ENCODE measurements at places on chromosomes 13 and 19.
A peak's percentile ranks its signal among the peaks of the same experiment; 100 is the strongest.

DNA sequence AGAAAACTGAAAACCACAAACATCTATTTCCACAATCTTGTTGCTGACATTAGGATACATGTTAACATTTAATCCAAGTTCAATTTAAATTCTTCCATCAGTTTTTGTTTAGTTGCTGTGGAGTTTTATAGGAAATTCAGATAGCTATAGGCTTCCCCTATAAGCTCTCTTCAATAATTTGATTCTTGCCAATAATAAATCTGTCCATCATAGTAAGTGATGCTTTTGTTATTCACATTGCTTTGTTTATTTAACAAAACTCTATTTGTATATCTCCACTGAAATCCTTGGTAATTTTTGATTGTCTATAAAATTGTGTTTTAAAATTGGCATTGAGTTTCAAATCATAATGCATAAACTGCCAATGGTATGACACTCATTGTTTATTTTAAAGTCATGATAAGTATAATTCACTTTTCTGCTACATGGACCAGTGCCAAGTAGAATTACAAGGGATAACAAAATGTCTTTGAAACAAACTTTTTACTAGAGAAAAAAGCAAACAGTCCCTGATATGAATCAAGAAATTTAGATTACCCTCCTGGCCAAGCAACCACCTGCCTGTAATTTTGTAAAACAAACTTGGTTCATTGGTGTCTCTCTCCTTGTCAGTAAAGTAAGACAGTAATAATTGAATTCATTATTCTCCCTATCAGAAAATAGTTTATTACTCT lies 577.3 kb upstream of the GPC6 start:
- no peak for DNase-seq

DNA sequence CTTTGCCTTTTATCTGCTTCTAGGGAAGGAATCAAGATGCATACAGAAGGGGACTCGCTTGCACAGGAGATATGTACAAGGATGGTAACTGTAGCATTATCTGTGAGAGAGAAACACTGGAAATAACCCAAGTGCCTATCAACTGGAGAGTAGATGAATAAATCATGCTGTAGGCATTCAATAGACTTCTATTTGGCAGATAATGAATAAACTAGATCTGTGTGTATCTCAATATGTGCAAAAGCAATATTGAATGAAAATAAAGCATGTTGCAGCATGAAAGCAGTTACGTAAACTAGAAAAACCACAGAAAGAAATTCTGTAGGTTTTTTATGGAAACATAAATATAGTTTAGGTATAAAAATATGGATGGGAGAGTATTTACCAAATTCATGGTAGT lies 38.6 kb upstream of the RGCC start:
- no peak for DNase-seq

GRCh38 chr19:10230861-10231611 lies at the start of gene S1PR2:
TSS of gene S1PR2 (minus strand) at chr19:10231331. CDS start at chr19:10224905, 6,426 bp downstream.
- DNase-seq = peak; percentile 50

DNA sequence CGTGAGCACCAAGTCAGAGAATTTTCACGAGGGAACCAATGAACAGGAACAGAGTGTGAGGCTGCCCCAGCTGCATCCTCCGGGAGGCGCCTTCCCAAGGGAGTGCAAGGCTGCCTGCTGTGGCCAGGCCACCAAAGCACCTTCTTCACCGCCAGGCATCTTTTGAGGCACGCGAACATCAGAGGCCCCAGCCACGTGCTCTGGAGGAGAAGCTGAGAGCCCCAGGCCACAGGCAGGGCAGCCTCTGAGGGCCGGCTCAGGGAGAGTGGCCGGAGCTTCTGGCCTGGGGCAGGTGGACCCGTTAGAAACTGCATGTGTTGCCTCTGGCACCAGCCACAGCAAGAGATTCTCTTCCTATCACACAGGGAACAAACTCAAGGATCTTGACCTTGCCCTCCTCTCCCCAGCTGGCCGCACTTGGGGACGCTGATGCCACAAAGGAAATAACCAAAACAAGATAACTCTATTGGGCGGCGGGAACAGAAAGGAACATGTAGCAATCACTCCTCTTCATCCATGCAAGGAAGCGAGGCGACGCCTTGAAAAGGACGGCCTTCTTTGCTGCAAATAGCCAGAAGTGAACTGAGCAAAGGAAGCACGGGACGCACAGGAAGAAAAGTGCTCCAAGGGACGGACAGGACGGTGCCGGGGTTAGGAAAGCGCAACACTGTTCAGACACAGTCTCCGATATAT lies 19.9 kb downstream of the GAS6 start:
- no peak for DNase-seq

GRCh38 chr19:50553134-50553703 lies 15.0 kb downstream of the LRRC4B start:
- DNase-seq = no peak

GRCh38 chr13:76874479-76874878 lies 11.7 kb downstream of the KCTD12 start:
- no peak for DNase-seq

GRCh38 chr19:35812220-35813042 lies at the start of gene PRODH2:
TSS of gene PRODH2 (minus strand) at chr19:35812845. CDS start at chr19:35812805, 40 bp downstream.
- no peak for DNase-seq

GRCh38 chr19:1062387-1063029 lies 4.5 kb upstream of the ARHGAP45 start:
- no peak for DNase-seq

- no peak for DNase-seq
Measured at GRCh38 chr19:13339869-13340268, 166.4 kb downstream of the CACNA1A start.

DNA sequence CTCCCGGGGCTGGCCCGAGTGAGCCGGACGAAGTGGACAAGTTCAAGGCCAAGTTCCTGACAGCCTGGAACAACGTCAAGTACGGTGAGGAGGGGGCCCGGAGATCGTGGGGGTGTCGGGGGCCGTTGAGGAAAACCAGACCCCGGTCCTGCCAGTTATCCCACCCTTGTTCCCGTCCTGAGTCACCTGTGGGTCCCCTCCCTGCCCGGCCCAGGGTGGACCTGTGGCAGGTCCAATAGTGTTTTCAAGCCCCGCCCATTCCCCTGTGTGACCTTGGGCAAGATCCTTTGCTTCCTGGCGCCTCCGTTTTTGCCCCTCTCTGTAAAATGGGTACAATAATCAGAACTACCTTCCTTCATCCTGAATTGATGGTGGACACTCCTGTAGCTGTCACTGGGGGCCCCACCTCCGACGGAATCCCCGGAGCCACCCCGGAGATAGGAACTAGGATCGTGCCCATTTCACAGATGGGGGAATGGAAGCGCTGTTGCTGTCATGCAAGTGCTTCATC lies 593 bp downstream of the ATG4D start:
- peak; percentile 21 for DNase-seq

DNA sequence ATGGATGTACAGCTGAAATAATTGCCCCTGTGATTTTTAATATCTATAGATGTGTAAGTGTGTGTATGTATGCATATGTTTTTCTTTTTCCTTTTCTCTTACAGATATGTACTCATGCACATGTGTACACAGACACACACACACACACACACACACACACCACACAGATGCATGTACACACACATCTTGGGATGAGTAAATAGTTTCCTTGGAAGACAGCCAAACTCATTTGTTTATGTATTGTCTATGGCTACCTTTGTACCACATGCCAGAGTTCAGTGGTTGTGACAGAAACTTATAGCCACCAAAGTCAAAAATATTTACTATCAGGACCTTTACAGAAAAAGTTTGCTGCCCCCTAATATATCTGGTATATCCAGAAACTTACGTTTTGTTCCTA lies 192.6 kb downstream of the MAB21L1 start:
- DNase-seq = no peak

GRCh38 chr19:43430142-43430710 lies 15.5 kb downstream of the TEX101 start:
- no peak for DNase-seq

Measured in activated CD4-positive, alpha-beta T cell treated with anti-CD3 and anti-CD28 coated beads, Interleukin-2, Interleukin-4, amounts not matched to agents 100 ng/mL and 50 ng/mL, durations not matched to agents 16 hours and 8 hours (primary cell).